Type B pancreatic cell (in vitro differentiated cells): ENCODE measurements at places on chromosomes 12 and 14.
A peak's percentile ranks its signal among the peaks of the same experiment; 100 is the strongest.

DNA sequence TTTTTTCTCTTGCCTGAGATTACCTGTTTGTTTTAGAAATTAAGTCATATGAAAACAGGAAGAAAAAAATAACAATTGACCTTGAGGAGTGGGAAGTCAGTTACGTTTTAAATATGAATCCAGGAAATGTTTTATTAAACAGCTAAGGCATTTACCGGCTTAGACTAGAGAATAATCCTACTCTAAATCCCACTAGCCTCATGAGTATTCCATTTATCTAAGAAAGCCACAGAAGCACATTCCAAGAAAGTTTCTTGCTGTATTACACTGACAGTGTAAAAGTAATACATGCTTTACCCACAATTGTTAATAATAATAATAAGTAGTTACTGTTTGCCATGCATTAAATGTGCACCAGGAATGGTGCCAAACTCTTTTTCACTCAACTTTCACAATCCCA lies 90.9 kb downstream of the BMP4 start:
- no peak for DNase-seq

DNA sequence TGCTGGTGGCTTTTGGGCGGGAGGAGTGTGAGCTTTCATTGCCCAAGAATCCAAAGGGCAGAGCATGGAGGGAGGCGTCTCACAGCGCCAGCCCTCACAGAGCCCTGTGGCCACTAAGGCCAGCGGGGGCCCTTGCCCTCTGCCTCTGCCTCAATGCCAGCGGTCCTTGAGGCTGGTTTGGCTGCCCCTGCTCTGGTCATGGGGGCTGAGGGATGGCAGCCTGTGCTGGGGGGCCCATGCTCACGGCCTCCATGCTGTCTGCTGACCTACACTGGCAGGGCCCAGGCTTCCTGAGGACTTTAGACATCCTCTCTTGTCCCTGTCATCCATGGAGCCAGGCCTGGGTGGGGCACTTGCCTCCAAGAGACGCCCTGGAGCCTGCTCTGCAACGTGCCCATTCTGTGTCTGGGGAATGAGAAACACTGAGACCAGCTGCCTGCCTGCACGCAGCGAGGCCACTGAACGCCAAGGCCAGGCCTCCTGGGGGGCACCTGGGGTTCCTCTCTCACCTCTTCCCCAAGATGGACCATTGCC lies 143.4 kb downstream of the KIF26A start:
- DNase-seq = peak; percentile 65

DNA sequence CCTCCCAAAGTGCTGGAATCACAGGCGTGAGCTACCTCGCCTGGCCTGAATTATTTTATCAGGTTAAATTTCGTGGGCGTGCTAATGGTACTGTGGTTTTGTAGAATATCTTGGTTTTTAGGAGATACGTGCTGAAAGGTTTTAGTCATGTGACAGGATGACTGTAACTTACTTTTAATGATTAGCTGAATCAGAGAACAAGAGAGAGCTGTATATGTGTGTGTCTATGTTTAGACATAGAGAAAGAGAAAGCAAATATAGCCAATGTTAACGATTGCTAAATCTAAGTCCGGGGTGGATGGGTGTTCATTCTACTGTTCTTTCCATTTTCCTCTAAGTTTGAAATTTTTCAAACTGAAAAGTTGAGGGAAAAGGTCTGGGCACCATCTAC lies 9.2 kb upstream of the PNMA1 start:
- no peak for DNase-seq

DNA sequence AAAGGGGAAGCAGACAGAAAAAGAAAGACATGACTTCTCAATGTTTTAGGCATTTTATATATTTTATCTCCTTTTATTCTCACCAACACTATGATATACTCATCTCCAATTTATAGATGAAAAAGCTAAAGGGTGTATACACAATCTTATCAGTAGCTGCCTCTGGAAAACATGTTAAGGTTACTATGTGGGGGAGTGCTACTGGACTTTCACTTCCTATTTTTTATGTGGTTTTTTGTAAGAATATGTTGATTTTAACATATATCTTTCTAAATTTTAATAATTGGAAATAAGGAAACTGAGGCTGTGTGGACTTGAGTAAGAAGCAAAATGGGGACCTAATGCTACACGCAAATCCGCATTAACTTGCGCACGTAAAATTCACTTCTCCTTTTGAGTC lies 99.6 kb upstream of the PDE3A start:
- no peak for DNase-seq

DNA sequence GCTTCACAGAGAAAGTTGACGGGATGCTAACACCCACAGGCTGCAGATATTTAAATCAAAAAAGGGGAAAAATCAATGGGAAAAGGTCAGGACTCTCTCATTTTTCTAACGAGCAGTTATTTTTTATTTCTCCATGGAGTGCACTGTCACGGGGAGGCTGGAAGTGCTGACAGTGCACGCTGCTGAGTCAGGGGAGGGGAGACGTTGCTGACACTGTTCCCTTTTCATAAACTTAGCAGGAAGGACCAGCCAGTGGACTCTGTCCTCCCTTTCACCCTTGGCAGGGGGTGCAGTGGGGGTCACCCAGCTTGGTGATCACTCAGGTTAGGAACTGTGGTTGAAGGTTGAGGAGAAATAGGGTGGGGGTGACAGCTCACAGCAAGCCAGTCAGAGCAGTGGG lies 65.6 kb upstream of the FUT8 start:
- DNase-seq = no peak

DNA sequence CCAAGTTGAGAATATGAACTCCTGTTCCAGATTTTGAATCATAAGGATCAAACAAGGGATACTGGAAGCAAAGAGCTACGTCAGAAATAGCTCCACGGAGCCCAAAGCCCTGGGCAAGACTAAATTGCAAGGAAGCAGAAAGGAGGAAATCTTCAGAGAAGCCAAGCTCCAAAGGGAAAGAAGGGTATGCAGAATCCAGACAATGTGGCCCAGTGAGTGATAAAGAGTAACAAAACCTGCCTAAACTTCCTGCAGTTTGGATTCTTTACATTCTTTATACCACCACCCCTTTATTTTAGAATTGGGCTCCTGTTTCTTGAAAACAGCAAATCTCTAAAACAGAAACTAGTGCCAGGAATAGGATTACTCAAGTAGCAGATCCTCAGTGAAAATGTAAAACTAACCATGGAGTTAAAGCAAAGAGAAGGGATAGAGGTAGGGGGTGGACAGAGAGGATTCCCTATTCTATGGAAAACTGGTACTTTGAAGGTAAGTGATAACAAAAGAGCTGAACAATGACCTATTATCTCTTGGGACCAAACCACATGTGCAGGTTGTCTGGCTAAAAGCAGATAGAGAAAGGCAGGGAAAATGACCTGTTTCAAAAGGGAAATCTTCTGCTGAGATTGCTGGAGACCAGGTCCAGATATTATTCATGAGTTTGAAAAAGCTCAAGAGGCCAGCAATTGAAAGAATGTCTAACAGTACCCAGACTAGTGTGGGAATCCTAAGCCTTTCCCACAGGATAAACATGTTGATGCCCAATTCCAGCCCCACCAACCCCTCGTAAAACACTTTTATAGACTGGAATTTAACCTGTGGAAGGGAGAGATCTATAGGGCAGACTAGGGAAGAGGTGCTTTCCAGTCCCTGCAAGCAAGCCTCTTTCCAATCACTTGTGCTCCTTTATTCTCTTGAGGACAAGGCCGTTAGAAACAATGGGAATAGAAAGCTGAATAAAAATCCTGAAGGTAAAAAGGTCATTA lies 24.5 kb downstream of the MBIP start:
- no peak for DNase-seq

- no peak for DNase-seq
Observed at GRCh38 chr14:70448633-70449340, 3.2 kb upstream of the ADAM21 start.

DNA sequence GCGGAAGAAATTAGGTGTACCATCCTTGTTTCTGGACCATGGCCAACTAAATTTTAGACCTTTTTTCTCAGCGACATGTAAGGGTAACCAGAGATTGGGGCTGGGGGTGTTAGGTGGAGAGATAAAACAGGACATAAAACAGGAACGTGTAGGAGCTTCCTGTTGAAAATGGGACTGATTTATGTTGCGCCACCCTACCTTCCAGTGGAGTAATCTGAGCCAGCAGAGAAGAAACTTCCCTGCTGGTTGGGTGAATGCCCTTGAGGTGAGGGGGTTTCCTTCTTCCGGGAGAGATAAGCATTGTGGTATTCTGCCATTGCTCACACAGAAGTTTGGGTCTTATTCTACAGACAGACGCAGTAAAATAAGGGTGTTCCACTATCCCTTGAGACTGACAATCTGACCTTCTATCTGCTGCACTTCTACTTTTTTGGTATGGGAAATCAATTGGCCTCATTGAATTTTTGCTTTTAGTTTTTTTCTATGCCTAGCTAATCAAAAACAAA lies 417.6 kb downstream of the PCNX1 start:
- no peak for DNase-seq

DNA sequence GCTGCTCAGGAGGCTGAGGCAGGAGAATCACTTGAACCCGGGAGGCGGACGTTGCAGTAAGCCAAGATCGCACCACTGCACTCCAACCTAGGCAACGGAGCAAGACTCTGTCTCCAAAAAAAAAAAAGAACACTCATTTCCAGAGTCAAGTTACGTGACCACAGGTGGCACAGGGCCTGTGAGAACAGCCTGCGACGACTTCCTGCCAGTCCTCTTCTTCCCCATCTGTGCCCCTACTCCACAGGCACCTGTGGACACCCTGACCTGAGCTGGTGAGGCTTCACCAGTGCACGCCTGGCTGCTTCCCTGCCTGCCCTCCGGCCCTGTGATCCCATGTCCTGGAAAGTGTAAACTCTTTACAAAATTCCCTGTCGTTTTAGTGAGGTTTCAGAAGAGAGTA lies 77.7 kb downstream of the PPP2R5C start:
- no peak for DNase-seq

- no peak for DNase-seq
Observed at GRCh38 chr12:20040831-20041230, 327.5 kb upstream of the PDE3A start.

DNA sequence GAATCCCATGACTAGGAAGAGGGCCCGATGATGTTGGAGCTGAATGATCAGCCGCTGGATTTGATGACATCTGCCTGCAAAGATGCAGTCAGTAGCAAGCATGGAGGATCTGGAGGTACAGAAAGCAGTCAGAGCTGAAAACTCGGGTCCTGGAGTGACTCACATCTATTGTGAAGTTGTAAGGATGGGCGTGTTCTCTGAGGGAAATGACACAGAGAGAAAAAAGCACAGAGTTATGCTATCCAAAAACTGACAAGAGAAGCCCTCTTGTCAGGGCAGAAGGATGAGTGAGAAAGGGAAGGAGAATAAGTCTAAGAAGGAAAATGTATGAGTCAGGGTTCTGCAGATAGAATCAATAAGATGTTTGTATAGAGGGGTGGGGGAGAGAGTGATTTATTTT lies 380.4 kb upstream of the CCDC196 start:
- DNase-seq = no peak

DNA sequence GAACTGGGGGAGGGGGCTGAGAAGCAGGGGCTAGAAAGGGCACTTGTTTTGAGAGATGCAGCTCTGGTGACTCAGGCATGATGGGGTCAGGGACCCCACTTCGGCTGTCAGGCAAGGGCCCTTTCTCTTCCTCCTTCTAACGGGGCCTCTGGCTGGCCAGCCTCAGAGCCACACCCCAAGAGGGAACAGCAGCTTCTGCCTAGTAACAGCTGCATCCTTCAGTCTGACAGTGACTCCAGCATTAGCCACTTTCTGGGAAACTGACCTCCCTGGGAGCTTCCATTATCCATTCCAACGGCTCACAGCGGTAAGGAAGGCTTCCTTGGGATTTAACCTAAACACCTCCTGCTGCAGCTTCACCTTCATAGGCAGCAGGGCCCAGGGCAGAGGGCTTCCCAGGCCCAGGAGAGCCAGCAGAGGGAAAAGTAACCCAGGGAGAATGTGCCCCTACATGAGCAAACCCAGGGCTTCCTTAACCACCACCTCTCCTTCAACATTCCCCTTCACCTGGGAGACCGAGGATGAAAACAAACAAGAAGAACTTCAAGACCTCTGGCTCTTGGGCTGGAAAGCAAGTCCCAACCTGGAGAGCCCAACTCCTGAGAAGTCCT lies 2.7 kb downstream of the NCKAP5L start:
- DNase-seq = no peak

DNA sequence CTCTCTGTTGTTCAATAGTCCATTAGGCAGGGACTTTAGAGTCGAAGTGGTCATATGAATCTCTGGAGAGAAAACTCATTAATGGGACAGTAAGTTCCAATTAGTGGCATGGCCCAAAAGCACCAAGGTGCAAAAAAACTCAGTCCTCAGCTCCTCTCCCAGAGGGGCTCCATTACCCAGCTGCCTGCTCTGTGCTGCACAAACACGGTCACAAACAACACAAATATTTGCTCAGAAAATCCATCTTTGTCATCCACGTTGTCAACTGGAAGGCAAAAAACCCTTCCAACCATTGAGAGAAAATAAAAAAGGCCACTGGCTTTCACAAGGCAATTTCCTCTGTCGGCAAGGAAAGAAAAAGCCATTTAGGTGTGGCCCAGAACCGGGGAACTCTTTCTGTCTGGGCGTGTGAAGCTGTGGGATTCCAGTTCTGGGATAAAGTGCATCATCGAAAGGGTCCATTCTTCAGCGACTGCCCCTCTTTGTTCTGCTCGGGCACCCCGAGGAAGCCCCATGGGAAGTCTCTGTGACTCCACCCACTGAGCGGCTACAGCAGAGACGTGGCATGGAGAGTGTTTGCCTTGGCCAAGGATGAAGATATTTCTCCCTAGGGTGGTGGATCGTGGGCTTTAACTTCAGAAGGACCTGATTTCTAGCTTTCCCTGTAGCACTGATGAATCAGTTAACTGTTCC lies 137.6 kb downstream of the VRK1 start:
- DNase-seq = no peak

DNA sequence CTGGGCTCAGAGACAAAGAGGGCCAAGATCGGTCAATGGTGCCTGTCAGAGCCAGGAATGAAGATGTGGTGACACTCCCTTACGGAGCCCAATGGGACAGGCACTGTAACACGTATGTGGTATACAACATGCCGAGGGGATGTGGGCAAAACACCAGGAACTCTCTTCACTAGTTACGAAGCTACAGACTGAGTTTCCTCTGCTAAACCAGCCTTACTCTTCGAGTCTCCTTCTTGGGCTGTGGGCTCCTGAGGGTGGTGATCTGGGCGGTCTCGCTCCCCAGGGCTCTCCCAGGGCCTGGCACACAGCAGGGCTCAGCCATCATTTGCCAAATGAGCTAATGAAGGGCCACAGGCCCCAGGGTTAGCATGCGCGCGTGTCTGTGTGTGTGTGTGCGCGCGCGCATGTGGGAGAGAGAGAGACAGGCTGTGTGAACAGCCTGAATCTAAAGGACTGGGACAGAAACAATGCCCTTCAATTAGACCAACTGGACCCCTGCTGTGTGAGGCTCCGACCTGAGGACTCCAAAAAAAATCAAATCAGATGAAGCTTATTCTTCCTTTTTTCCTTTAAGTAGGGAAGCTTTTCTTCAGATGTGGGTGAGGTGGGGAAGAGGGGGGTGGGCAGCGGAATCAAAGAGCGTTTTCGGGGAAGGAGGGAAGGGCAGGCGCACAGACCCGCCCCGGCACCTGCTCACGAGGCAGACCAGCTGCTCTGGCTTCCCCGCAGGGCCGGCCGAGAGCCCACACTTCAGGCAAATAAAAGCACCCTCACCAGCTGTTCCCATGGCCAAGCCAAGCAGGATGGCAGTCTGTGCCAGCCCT lies 42.5 kb downstream of the CCDC88C start:
- DNase-seq = no peak

GRCh38 chr12:32344047-32344446 lies 55.3 kb upstream of the FGD4 start:
- no peak for DNase-seq

GRCh38 chr12:27511031-27511722 lies 12.8 kb upstream of the PPFIBP1 start:
- no peak for DNase-seq
